ENCODE measurements at places on chromosomes 12 and 14. TPM values are rescaled to one million over a fixed set of nuclear protein-coding genes. Genes with fewer than 3 reads are reported as not detected.

PTGDR gene
- under 0.01 TPM for total RNA-seq

C12orf54 gene
- not detected for total RNA-seq

FERMT2 gene
- 157 TPM for total RNA-seq

IKZF4 gene
- 4.9 TPM for total RNA-seq

NFATC4 gene
- total RNA-seq = 57.7 TPM

FAM90A1 gene
- 0.14 TPM for total RNA-seq

ARHGAP9 gene
- total RNA-seq = 0.14 TPM

FAM181A gene
- not detected for total RNA-seq

C14orf180 gene
- not detected for total RNA-seq

DTX1 gene
- under 0.01 TPM for total RNA-seq

AKAP3 gene
- 3.5 TPM for total RNA-seq

PAX9 gene
- total RNA-seq = not detected

BMP4 gene
- 18.9 TPM for total RNA-seq

NGB gene
- total RNA-seq = not detected

MIP gene
- total RNA-seq = not detected

GPR84 gene
- not detected for total RNA-seq

ITGA5 gene
- total RNA-seq = 790 TPM
